ENCODE measurements at places on chromosomes 1 and 21.

GRCh38 chr1:201481761-201482493, 12.9 kb upstream of the PHLDA3 start:
- peak; percentile 87 for DNase-seq

DNA sequence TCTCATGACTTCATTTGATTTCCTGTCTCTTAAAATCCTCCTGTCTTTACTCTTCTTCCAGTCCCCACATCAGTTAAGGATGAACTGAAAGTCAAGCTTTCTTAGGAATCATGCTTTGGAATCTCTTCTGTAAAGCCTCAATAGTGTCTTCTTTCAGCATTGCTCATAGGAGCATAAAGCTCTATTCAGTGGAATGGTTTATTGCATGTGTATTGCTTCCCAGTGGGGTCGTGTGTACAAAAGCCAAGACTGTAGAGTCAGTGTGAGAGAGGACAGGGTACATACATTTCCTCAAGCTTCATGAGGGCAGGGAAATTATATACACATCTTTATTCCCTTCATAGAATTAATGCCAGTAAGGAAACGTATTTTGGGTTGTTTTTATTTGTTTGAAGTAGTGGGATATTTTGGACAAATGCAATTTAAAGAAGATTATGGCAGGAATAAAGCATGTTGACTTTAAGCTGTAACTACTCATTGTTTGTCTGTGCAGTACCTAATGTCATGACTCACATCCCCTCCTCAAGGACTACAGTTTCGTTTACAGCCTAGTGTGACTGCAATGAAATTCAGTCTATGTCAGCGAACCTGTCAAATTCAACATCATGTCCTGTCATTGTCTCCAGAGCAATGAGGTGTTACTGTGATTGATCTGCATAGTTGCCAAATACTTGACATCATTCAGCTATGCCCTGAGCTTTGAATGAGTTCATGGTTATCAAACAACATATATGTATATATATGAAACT, 2164.2 kb downstream of the NCAM2 start:
- DNase-seq = no peak

GRCh38 chr1:154154534-154155191, at the start of gene NUP210L:
NUP210L (minus strand) TSS chr1:154155073.
- DNase-seq = peak; percentile 28

GRCh38 chr1:165580931-165581871, 37.4 kb downstream of the LRRC52 start:
- DNase-seq = peak; percentile 34

DNA sequence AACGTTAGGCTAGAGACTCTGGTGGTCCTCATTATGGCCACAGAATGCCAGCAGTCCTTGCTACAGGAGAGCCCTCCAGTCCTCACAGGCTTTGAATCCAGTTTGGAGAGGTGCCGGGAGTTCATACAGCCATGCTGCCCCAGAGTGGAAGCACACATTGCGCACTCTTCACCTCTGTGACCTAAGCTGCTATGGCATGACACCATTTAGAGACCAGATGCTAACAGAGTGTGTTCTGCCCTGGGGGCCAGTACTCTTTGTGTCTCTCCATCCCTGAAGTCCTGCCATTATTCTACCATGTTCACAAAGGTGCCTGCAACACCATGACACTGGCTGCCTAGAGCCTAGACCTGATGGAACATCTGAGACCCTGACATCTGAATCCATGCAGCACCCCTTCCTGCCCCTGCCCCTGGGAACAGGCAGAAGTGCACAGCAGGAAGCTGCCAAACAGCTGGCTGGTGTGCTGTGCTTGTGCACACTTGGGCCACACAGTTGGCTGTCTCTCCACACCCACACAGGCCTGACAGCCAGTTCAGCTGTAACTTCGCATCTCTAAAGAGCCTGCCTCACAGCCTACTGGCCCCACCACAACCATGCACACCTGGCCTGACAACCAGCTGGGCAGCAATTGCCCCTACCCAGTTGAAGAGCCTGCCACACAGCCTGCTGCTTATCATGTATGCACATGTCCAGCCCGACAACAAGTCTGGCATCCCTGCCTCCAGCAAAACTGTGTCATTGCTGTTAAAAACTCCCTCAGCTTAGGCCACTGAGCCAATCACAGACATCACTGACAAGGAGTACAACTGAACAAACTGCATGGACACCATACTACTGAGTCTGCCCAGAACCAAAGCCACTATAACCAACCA, 49.1 kb downstream of the MCOLN2 start:
- DNase-seq = no peak

DNA sequence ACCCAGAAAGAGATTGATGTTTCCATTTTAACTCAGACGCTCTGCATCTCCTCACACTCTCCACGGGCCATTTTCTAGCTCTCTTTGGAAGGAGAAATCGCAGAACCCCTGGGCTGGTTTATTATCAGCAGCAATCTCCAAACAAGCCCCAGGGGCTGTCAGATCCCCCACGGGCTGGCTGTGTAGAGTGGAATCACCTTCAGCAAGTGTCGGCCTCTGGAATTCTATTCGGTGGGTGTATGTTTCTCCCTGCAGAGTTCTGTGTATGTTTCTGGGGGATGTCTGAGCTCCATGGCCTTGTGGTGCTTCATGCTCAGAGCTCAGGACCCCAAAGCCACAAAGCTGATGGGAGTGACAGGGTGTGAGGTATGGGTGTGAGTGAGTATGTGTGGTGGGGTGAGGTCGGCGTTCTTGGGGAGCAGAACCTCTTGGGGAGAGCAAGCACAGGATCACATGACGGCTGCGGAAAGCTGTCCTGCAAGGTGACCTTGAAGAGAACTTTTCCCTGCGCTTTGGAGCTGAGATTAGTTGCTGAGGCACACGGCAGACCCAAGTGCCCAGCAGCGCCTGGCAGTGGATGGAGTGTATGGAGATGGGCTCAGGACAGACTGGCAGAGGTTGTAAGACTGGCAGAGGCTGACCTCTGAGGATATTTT, 489 bp downstream of the ACOT11 start:
- DNase-seq = no peak

DNA sequence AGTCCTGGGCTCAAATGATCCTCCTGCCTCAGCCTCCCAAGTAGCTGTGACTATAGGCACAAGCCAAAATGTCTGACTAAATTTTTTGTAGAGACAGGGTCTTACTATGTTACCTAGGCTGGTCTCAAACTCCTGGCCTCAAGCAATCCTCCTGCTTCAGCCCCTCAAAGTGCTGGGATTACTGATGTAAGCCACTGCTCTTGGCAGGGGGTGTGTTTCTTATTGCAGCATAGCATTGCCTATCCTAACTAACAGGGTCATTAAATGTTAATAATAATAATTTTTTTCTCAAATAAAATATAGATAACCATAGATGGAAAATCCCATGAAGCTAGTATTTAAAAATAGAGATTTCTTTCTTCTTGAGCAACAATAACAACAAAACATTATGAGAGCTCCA, 52.4 kb downstream of the EXO1 start:
- DNase-seq = no peak

DNA sequence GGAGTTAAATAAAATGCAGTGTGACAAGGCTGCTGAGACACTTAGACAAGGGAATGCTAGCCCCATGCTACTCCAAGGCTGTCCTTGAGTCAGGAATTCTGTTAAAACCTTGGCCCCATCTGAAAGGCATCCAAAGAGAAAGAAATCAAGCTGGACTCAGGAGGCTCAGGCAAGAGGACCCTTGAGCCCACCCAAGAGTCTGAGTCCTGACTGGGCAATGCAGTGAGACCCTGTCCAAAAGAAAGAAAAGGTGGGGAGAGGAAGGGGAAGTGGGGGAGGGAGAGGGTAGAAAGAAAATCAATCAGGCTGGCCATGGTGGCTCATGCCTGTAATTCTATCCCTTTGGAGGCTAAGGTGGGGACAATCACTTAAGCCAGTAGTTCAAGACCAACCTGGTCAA, 26.7 kb downstream of the CLSTN1 start:
- DNase-seq = no peak

- no peak for DNase-seq
These were observed 309.1 kb downstream of the MATN1 start for GRCh38 chr1:30414086-30414850.

- no peak for DNase-seq
These were observed 480.4 kb upstream of the CAMK1G start for GRCh38 chr1:209103092-209103491.

DNA sequence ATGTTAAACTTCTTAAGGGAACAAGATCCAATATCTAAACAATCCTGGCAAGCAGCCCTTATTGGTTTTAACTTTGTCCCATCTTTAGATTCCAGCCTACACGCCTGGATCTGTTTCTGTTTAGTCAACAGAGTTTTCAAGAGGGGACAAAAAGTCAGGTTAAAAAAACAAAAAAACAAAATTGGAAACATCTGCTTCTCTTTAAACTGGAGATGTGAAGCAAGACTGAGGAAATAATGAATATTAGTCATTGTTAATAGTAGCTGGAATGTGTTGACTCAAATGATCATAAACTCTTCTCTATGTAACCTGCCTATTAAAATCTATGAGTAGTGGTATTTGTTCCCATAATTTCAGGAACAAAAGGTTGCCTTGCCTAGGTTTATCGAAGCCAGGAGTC, 55.0 kb downstream of the NID1 start:
- peak; percentile 93 for DNase-seq

- no peak for DNase-seq
These were observed 225.7 kb upstream of the KCNK2 start for GRCh38 chr1:214856843-214857242.

GRCh38 chr1:107293901-107294613, 153.2 kb downstream of the NTNG1 start:
- no peak for DNase-seq

DNA sequence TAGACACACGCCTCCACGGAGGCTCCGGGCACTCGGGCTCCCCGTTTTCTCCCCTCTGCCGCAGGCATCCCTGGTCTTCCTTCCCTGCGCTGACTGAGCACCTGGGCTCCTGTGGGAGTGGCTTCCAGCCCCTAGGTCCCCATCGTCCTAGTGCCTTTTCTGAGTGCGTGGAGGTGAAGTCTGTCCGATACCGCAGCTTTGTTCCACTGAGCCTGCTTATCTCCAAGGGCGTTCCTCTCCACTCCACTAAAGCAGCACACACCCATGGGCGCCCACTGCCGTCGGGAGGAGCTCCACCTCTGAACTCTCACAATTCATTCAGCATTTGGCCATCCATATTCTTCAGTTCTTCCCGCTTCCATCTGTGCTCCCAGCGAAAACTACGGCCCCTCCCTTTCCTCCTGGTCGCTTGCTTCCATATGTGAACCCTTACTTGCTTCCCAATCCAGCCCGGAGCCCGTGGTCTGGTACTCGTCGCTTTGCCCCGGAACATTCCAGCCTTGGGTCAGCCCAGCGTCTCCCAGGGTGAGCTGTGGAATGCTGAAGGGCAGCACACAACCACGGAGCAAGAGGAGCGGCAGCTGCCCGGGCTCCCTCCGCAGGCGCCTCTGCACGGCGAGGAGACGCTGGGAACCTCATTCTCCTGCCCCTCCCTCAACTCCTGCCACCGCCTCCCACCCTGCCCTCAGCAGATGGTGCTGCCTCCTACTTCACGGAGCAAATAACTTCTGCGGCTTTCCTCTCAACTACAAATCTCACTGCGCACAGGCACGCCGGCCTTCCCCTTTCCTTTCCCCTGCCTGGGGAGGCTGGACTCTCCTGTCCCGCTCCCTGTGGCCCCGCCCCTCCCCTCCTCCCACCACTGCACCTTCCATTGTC, 27.5 kb downstream of the ATP8B2 start:
- peak; percentile 65 for DNase-seq

GRCh38 chr1:169392406-169392805, 24.4 kb downstream of the BLZF1 start:
- DNase-seq = no peak

DNA sequence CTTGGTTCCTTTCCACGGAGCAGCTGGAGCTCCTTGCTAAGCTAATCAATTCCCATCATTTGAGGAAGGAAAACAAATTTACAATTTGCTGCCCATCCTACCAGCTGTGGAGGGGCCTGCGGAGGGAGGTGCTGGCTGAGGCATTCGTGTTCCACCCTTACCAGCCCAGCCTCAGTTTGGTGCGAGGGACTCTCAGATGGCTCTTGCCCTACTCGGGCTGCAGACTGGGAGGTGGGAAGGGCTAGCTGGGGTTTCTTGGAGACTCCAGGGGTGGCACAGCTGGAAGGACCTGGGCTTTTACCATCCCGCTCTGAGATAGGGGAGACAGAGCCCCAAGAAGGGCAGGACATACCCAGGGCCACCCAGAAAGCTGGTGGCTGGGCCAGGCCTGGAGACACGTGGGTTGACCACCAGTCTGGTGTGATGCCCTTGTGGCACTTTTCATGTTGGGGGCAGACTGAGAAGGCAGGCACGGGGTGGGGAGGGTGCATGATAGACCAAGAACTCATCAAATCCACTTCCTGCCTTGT, 17.7 kb downstream of the DISP3 start:
- no peak for DNase-seq

DNA sequence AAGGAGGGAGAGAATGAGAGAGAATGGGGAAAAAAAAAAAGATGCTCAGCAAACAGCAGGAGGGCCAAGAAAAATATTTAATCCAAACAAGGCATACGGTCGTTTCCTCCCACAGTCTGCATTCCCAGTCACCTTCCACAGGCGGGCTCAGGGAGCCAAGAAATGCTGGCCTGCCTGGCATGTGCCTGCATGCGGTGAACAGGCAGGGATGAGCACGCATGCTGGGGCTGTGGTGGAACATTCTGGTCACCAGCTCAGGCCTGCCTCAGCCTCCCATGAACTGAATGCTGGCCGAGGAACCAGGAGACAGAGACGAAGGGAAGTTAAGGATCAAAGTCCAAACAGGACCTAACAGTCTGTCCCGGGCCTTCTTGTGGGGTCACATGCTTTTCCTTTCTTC, 335.3 kb downstream of the ASTN1 start:
- DNase-seq = peak; percentile 2

GRCh38 chr1:10980094-10980577, 32.3 kb upstream of the TARDBP start:
- peak; percentile 91 for DNase-seq

GRCh38 chr1:203672346-203672745, 45.7 kb downstream of the ATP2B4 start:
- peak; percentile 34 for DNase-seq

DNA sequence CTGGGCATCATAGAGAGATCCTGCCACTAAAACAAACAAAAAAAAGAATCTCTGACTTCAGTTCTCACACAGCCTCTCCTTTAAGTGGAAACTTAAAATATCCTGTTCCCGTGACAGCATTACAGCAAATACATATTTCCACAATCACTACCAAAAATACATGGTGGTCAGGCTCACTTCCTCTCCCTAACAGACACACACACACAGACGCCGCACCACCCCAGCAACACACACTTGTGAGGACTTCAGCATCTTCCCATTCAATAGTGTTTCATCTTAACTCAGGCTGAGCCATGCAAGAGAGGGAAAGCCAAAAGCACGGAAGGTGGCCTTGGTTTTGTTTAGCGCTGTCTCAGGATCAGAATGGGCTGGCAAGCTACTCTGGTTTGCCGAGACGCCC, 21.9 kb downstream of the KIAA1614 start:
- no peak for DNase-seq

All from adipocyte (in vitro differentiated cells).